Stimulated activated CD8-positive, alpha-beta memory T cell treated with anti-CD3 and anti-CD28 coated beads, Interleukin-15, amount 100 ng/mL, for 4 hours (primary cell): ENCODE measurements at places on chromosomes 16 and 17.

DNA sequence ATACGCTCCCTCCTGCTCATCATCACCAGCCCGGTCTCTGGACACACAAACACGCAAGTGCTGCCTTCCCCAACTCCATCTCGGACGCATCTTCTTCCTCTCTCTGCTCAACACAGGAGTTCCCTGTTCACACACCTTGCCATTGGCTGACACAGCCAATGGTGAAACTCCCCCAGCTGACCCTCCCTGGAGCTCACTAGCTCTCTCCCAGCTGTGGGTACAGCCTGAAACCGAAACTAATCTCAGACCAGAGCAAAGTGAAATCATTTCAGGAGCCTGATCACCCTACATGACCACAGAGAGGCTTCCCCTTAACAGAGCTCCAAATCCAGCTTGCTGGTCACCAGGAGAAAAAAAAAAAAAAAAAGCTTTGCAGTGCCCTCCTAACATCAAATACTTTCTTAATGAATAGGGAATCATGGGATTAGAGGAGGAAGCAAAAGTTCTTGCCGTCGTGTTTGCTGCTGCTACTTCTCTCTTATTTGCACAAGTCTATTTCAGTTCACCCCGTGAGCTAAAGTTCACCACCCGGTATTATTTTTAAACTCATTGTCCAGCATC, 8.3 kb downstream of the CUEDC1 start:
- no peak for DNase-seq

GRCh38 chr16:46884513-46885293, 541 bp downstream of the GPT2 start:
- no peak for DNase-seq

DNA sequence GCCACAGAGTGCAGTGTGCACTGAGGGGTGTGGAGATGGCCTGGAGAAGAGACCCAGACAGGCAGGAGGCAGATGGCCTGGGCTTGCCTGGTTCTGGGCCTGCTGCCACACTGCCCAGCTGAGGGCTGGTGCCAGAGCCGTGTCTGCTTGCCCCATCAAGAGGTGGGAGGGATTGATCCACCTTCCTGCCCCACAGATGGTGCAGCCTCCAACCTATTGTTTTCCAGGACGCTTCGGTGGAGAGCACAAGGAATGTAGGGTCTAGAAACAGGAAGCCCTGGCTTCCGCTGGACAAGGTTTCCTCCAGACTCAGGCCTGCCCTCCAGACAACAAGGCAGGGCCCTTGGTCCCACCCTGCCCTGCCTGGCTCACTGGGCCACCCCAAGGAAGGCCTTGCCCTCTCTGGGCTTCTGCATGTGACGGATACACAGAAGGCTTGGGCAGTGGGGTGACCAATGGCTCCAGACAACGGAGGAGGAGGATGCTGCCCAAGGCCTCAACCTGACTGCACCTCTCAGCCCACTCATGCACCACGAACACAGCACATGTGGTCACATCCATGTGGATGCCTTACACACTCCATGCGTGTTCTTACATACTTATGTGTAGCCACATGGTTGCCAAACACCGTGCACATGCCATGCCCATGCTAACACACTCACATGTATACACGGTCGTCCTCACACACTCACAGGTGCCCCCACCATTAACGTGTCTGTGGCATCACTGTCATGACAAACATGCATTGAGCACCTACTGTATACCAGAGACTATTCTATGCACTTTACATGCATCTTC, 6.5 kb upstream of the CDH5 start:
- no peak for DNase-seq

- DNase-seq = no peak
These were observed 61.6 kb downstream of the SOX9 start for GRCh38 chr17:72182371-72182873.

DNA sequence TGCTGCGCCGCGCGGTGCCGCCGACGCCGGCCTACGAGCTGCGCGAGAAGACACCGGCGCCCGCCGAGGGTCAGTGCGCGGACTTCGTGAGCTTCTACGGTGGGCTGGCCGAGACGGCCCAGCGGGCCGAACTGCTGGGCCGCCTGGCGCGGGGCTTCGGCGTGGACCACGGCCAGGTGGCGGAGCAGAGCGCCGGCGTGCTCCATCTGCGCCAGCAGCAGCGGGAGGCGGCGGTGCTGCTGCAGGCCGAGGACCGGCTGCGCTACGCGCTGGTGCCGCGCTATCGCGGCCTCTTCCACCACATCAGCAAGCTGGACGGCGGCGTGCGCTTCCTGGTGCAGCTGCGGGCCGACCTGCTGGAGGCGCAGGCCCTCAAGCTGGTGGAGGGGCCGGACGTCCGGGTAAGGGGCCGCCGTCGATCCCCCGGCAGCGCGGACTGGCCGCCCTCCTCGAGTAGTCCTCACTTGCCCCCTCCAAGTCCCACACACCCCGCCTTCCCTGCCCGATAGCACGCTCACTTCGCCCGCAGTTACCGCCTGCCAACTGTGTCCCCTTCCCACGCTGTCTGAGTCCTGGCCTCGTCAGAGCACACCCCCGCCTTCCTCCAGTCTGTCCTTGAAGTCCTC, 470 bp downstream of the MLYCD start:
- DNase-seq = peak; percentile 32

GRCh38 chr17:4256952-4257351, 6.8 kb downstream of the ANKFY1 start:
- no peak for DNase-seq

GRCh38 chr17:59367657-59368045, 36.2 kb downstream of the YPEL2 start:
- no peak for DNase-seq
